Kidney epithelial cell (primary cell): ENCODE measurements at places on chromosomes 12 and 14.

DNA sequence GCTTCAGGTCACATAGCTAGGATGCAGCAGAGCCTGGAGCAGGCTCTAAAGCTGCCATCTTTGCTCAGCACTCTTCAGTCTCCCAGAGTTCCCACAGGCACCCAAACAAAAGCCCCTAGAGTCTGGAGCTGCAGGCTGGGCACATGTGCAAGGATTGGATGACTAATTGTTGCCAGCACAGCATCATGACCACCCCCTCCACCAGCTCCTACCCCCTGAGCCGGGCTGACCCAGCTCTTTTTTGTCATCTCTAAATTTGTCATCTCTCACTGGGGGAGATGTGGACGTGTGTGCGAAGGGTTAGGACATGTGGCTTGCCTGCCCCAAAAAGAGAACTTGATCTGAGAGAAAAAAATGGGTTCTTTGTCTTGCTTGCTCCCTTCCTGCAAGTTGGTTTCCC is 4.3 kb upstream of the MMP19 start:
- no peak for DNase-seq

DNA sequence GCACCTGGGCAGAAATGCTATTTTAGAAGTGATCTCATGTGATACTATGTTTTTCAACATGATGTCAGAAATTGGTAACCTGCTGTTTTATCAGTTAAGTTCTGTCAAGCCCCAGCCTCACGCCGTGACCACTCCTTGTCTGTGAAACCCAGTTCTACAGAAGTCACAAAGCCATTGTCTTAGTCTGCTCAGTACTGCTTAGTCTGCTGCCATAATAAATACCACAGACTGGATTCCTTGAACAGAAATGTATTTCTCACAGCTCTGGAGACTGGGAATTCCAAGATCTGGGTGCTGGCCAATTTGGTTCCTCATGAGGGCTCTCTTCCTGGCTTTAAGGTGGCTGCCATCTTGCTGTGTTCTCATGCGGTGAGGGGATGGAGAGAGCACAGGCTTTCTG is 176.9 kb downstream of the PRKCH start:
- DNase-seq = no peak

DNA sequence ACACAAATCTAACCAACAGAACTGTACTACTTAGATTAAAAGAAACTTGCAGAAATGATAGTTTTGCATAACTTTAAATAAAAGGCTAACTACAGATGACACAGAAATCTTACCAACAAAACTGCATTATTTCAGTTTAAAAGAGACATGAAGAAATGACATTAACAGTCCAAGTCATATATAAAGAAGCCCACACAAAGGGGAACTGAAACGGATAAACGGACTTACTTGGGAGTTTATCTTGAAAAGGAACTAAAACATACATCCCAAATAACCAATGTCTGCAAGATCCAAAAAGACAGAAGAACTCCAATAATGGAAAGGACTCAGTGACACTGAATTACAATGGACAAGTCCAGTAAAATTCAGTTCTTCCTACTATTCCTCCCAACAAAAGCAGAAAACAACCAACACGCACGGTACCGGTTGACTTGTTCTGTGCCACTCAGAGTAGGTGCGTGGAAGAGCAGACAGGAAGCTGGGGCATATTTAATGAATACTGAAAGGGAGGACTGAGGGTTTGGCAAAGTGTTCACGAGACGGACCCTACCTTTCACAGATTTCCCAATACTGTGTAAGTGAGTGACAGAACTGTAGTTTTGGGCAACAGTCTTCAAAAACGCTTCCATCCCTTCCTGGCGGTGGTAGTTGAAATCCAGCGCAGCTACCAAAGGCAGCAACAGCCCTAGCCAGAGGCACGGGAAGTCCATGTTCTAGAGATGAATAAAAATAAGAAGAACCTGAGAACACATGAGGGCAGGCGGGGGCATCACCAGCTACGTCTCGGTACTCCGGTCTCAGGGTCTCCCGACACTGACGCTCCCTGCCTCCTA is 627 bp downstream of the CPM start:
- no peak for DNase-seq

GRCh38 chr14:59331217-59331616 is 134.0 kb downstream of the GPR135 start:
- DNase-seq = no peak

GRCh38 chr14:58292187-58292586 is 6.2 kb upstream of the ARID4A start:
- no peak for DNase-seq

DNA sequence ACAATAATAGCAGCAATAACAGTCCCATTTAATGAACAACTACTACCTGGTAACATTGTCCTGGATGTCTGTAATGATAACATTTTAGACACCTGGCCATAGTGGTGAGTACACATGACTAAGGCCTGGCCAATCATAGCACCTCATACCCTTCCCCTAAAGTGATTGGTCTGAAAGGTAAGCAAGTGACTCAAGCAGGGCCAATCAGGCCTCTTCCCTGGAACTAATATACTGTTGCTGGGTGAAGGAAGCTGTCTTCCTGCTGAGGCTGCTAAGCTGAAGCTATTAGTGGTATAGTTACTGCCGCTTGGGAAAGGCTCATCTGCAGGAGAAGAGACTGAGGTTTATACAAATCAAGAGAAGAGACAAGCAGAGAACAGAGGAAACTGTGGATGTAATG is 18.7 kb upstream of the NOS1 start:
- DNase-seq = no peak

- DNase-seq = peak; percentile 49
Observed at GRCh38 chr14:53840444-53840843, 116.2 kb downstream of the BMP4 start.

- peak; percentile 65 for DNase-seq
Observed at GRCh38 chr12:64099397-64099796, 122.7 kb downstream of the KICS2 start.

DNA sequence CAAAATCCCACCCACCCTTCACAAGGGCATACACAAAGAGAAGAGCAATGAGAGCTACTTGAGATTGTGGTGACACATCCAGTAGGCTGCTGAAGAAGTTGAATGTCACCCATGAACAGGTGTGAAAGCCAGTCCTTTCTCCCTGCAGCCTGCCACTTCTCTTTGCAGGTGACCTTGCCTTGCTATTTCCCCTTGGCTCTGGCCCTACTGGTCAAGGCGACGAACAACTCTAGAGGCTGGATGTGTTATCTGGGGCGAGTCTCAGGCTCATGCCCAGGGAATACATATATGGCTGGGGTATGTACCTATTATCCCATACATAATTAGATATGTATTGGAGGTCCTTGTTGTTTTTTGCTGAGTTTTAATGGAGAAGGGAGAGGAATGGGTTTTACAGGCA is 70.2 kb upstream of the EGLN3 start:
- DNase-seq = no peak

DNA sequence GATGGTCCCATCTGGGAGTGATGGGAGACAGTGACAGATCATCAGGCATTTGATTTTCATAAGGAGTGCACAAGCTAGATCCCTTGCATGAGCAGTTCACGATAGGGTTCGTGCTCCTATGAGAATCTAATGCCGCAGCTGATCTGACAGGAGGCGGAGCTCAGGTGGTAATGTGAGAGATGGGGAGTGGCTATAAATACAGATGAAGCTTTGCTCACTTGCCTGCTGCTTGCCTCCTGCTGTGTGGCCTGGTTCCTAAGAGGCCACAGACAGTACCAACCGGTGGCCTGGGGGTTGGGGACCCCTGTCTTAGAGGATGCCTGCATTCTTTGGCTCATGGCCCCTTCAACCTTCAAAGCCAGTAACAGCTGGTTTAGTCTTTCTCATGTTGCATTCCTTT is 130.3 kb downstream of the PTPN11 start:
- DNase-seq = no peak

DNA sequence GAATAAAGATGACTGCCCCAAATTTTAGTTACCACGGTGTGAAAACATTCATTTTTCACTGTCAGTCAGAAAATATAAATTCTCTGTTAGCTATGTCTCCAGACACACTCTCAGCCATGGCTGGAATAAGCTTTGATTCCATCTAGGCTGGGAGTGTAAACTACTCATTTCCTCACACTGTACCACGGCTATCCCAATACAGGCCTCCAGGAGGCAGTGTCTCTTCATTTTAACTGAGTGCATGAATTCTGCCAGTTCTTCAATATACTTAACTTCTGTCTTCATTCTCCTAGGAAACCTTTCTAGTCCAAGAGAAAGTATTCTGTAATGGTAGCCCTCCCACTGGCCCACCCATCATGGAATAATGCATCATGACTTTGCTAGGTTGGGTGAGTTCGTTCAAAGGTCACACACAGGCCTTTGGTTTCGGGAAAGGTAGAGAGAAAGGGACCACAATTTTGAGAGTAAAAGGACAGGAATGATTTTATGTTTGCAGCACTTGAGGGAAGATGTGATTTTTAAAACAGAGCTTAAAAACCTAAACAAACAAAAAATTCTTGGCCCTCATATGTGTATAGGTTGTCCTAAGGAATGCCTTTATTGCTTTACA is 381.1 kb downstream of the SEC23A start:
- no peak for DNase-seq

DNA sequence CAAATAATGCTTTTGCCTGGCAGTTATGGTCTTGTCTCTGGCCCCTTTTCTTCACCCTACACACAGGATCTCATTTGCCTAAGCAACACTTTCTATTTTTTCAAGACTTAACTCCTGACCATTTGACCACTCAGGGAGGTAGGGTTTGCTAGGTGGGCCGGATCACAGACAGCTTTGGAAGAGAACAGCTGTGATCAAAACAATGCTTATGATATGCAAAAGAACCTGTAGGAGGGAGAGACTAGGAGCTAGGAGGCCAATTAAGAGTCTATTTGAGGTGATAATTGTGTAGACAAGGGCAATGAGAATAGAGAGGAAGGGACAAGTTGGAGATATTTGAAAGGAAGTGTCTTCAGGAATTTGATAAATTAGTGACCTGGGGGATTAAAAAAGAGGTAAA is 12.3 kb upstream of the DACT1 start:
- no peak for DNase-seq

- DNase-seq = no peak
Observed at GRCh38 chr12:59700153-59700450, 104.3 kb downstream of the SLC16A7 start.

DNA sequence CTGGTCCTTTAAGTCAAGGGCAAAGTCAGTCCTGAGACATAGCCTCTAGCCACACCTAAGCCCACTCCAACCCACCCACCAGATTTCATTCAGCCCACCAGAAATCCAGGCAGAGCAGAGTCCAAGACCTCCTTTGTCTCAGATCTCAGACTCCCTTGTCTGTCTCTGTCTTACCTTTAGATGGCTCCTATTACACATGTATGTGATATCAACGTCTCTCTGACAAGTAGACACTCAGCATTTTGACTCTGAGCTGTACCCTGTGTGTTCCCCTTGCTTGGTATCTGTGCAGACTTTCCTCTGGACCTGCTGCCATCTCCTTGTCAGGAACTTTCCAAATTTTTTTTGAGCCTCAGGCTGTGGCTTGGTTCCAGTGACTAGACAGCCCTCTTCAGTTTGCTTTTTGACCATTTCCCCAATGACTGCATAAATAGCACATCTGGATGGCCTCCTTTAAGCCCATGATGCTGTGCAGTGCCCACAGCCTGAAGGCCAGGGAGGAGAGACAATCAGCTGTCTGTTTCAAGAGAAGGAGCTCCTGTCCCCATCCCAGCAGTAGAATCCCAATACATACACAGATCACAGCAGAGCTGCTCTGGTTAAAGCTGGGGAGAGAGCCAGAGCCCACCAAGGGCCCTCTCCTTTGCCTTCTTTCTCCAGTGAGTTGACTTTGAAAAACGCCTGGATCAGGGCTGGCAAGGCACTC is 7.0 kb downstream of the POU6F1 start:
- no peak for DNase-seq

GRCh38 chr14:53331921-53332320 is 178.8 kb upstream of the DDHD1 start:
- DNase-seq = no peak

DNA sequence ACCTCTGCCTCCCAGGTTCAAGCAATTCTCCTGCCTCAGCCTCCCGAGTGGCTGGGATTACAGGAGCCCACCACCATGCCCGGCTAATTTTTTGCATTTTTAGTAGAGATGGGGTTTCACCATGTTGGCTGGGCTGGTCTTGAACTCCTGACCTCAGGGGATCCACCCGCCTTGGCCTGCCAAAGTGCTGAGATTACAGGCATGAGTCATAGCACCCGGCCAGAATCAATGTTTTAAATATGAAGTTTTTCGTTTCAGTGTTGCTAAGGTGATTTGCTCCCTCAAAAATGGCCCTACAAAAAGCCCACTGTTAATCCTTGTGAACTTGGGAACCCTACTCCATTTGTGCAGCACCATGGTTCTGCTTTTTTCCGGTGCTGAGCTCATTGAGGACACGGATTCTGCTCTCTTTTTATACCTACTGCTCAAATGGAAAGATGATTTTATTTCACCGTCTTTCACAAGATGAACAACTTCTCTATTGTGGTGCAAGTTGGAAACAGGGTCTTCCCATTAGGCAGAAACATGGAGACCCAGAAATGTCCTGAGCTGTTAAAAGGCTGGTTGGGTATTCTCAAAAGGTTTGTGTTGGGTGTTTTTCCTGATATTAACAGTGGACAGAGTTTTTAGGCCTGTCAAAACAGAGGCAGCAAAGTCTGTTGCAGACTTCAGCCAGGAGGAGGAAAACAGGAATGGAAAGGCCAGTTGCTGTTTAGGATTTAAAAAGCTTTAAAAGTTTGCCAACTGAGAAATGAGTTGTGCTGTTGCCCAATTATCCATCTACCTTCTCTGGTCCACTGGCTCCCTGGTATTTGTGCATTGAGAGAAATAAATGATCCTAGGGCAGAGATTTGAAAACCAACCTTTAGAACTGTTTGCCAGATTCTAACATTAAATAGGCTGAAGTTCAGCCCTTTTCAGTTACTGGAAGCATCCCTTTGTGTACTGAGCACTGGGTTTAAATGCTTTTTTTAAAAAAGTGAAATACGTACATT is 85.8 kb downstream of the ATP23 start:
- peak; percentile 23 for DNase-seq

DNA sequence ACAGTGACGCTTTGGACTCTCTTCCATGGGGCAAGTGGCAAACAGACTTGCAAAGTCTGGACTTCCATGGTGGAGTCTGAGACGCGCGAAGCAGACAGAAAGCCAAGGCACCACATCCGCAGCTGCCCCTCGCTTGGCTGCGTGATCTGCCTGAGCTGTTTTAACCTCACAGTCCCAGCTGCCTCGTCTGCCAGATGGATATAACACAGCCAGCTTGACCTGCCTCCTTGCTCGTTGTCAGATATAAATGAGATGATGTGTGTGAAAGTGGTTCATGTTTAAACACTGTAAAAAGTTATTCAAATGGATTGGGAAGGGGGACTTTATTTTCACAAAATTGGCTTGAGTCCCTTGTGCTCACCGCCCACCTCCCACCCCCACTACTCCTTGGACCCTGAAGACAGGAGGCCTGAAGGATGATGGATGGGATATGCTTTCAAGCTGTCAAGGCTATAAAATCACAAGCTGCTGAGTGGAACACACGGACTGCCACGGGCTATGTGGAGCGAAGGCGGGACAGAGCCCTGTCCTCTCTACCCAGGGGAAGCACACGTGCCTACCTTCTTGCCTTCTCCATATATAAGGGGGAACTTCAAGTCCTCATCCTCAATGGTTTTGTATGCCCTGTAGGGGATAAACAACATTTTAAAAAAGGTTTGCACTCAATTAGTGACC is 226.9 kb downstream of the MON2 start:
- no peak for DNase-seq

- DNase-seq = no peak
Observed at GRCh38 chr14:90601563-90601962, 204.7 kb downstream of the CALM1 start.

- DNase-seq = no peak
Observed at GRCh38 chr14:76256545-76256944, 104.8 kb downstream of the GPATCH2L start.

- no peak for DNase-seq
Observed at GRCh38 chr14:20904393-20905029, 13.3 kb downstream of the RNASE3 start.
